HCT116 (cell line): ENCODE measurements at places on chromosomes 7 and 10. TPM values are rescaled to one million over a fixed set of nuclear protein-coding genes. Genes with fewer than 3 reads are reported as not detected.

The PIK3AP1 gene
- 7.1 TPM for total RNA-seq

GRCh38 chr7:94258418-94259300 is 136.0 kb upstream of the COL1A2 start:
- DNase-seq, result no peak

GRCh38 chr10:35372329-35372728 is 36.0 kb downstream of the CCNY start:
- DNase-seq, result no peak

DNA sequence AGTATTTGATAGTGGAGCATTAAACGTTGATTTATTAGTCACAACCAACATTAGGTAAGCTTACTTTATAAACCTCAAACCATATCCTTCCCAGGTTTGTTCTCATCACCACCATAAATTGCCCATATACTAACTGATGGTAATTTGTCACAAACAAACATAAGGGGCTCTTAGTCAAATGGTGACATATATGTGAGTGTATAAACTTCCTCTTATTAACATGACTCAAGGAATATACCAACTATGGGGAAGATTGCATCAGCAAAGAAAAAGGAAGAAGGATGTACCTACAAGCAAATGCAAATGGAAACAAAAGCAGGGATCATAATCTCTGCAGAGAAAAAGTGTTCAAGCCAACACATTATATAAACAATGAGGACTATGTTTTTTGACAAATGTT is 418.2 kb upstream of the AKR1E2 start:
- DNase-seq, result peak; percentile 34

GRCh38 chr10:130463104-130463875 is 327.1 kb downstream of the GLRX3 start:
- no peak for DNase-seq

The CISD1 gene
- 47.3 TPM for total RNA-seq

DNA sequence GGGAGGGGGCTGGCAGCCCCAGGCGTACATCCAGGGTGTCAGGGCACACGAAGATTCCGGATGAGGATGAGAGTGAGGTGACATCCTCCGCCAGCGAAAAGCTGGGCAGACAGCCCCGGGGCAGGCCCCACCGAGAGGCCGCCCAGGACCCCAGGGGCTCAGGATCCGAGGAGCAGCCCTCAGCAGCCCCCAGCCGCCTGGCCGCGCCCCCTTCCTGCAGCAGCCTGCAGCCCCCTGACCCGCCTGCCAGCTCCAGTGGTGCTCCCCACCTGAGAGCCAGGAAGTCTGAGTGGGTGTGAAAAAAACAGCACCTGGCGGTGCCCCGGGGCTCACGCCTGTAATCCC is 3.2 kb downstream of the GJD4 start:
- no peak for DNase-seq

GRCh38 chr10:128045833-128046120 is 80.4 kb downstream of the MKI67 start:
- no peak for DNase-seq

The CFAP69 gene
- total RNA-seq, result 4.1 TPM

The PROSER2 gene
- 46.2 TPM for total RNA-seq

GRCh38 chr7:91397612-91398011 is 133.4 kb downstream of the FZD1 start:
- no peak for DNase-seq

- DNase-seq, result no peak
These were observed 539.0 kb downstream of the ZWINT start for GRCh38 chr10:55822096-55822495.

DNA sequence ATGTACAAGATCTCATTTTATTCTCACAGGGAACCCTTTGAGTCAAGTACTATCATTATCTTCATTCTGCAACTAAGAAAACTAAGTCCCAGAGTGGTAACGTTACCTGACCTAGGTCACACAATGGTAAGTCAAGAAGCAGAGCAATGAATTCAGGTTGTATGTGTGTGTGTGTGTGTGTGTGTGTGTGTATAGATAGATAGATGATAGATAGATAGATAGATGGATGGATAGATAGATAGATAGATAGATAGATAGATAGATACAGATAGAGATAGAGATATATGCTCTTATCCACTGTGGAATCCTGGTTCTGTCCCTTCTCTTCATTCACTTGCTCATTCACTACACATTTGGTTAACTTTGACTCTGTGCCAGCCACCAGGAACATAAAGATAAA is 29.8 kb downstream of the ASAH2 start:
- DNase-seq, result no peak

DNA sequence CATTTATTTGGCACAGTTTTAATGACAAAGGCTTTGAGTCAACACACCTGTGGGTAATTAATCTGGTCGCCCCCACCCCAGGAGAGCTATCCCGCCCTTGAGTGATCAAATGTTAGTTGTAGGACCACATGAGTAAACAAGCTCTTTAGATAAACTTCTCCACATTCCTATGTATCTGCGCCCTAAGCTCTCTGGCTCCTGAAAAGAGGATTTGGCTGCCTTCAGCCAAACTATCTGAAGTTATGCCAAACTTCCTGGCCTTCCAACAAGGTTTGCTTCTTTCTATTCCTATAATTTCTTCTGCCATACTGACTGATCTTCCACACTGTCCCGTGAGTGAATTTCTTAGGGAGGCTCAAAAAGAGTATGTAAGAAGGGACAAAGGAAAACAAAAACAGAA is 134.2 kb downstream of the RALA start:
- DNase-seq, result no peak

The CYP26C1 gene
- 0.07 TPM for total RNA-seq

- DNase-seq, result no peak
These were observed 620.9 kb downstream of the TNS3 start for GRCh38 chr7:46960970-46961369.

The AGBL3 gene
- total RNA-seq, result 1.9 TPM

The UNCX gene
- total RNA-seq, result not detected

DNA sequence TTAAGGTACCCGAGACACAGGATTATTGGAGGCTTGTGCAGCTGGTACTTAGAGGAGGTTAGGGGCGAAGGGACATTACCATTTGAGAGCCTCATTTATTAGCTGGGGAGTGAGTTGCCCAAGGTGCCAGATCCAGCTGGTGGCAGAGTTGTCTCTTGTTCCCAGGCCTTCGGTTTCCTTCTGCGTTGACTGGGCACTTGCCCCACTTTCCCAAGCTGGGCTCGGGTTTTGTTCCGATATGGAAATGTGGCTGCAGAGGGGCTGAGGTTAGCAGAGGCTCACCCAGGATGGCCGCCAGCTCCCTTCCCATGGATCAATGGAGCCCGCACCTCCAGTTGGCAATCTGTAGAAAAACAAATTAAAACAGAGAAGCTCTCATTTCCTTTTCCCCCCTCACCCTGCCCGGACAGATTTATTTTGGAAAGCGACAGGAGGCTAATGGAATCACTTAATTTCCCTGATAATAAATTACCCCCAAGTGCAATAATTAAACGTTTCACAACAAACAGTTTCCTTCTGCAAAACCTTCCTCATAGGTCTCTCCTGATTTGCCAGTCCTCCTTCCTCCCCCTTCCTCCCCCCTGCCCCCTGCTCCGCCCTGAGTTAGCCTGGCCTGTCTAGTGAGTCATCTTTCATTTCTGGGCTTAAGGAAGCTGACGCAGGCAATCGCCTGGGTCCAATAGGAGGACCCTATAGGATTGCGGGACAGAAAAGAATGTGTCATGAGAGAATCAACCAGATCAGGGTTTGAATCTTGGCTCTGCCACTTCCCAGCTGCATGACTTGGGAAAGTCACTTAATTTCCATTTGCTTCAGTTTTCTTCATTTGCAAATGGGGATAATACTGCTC is 51.7 kb downstream of the ADRA2A start:
- peak; percentile 75 for DNase-seq

The SFTPA1 gene
- 6.5 TPM for total RNA-seq

- DNase-seq, result no peak
These were observed 295.2 kb downstream of the GATA3 start for GRCh38 chr10:8349610-8350249.

DNA sequence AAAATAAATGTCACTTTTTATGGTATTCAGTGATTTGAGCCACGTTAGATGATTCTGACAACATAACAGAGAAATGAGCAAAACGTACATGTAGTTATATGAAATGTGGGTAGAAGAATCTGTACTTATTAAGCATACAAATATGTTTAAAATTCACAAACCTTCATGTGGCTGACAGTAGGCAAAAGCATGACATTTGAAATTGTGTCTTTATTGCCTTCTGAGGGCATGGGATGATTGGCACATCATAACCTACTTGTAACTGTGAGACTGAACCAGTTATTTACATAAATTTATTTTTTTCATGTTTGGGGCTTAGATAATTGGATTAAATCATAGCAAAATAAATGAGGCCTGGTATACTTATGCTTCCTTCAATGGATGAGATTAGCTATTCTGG is 202.2 kb downstream of the DNAJB9 start:
- no peak for DNase-seq

DNA sequence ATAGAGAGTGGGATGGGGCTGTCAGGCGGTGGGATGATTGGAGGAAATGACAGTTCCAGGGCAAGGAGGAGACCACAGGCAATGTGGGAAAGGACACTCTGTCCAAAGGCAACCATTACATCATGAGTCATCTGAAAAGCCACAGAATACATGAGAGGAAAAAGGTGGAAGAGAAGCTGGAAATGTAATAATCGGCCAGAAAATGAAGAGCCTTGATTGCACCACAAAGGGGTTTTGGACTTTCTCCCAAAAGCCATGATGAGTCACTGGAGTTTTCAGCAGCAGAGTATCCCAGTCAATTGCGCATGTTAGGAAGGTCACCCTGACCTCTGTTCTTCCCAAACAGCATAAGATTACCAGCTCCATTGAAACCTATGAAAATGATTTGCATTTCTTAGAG is 222.0 kb downstream of the LHFPL3 start:
- DNase-seq, result no peak
